MG63 (cell line): ENCODE measurements at places on chromosomes 7 and 10. TPM values are rescaled to one million over a fixed set of nuclear protein-coding genes. Genes with fewer than 3 reads are reported as not detected.

The IQUB gene
- not detected in 2 replicates for total RNA-seq

The HPSE2 gene
- total RNA-seq = not detected in 2 replicates

The AGFG2 gene
- 5.8 and 10.2 TPM in 2 replicates for total RNA-seq

The ACSM6 gene
- total RNA-seq = not detected in 2 replicates

The FFAR4 gene
- total RNA-seq = 0.16 TPM in 1 of 2 replicates, not detected in the other

The YWHAG gene
- 74.2 and 95.2 TPM in 2 replicates for total RNA-seq

The SNX13 gene
- 8.6 and 33.8 TPM in 2 replicates for total RNA-seq

The SFTPA1 gene
- total RNA-seq = not detected in 2 replicates

The PLCE1 gene
- 1.5 and 3.9 TPM in 2 replicates for total RNA-seq

The IFIT1 gene
- total RNA-seq = 40.8 and 44.7 TPM in 2 replicates

GRCh38 chr7:78149787-78150186 is 351.2 kb downstream of the PHTF2 start:
- no peak for DNase-seq

DNA sequence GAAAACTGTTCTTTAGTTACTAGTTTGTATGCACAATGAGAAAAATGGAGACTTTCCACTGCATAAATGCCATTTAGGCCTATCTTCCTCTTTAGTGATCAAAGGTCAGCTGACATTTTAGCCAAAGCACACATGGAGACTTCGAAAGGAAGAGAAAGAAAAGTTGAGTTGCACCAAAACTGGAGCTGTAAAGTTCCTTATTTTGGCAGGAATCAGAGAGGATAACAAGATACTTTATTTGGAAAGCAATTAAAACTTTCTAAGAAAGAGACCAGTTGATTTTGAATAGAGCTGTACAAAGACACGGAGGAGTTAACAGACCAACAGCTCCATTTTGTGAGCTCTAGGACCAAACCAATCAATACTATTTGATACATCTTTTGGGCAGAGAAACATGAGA is 14.2 kb downstream of the ENTPD7 start:
- no peak for DNase-seq

DNA sequence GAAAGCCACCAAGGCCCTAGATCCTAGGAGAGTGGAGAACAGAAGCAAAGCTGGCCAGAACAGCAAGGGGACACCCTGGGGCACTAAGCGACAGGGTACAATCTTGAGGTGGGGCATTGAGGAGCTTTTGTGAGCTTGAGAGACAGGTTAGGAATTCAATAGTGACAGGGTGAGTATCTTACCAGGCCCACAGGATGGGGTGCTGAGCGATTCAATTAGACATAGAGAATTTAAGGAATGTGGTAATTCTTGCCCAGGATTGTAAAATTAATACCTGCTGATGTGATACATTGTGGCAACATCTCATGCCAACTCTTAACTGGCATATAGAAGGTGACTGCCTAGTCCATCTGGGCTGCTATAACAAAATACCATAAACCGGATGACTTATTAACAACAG is 14.0 kb downstream of the RBP3 start:
- no peak for DNase-seq

DNA sequence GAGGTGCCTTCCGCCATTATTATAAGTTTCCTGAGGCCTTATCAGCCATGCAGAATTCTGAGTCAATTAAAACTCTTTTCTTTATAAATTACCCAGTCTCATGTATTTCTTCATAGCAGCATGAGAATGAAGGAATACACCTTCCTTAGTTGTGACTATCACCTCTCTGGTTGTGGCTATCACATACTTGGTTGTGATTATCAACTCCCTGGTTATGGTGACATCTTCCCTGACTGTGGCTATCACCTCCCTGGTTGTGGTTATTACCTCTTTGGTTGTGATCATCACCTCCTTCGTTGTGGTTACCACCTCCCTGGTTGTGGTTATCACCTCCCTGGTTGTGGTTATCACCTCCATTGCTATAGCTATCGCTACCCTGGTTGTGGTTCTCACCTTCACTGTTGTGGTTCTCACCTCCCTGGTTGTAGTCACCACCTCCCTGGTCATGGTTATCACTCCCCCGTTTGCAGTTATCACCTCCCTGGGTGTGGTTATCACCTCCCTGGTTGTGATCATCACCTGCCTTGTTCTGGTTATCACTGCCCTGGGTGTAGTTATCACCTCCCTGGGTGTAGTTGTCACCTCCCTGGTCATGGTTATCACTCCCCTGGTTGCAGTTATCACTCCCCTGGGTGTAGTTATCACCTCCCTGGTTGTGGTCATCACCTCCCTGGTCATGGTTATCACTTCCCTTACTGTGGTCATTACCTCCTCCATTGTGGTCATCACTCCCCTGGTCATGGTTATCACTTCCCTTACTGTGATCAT is 105.9 kb downstream of the GPR26 start:
- no peak for DNase-seq

DNA sequence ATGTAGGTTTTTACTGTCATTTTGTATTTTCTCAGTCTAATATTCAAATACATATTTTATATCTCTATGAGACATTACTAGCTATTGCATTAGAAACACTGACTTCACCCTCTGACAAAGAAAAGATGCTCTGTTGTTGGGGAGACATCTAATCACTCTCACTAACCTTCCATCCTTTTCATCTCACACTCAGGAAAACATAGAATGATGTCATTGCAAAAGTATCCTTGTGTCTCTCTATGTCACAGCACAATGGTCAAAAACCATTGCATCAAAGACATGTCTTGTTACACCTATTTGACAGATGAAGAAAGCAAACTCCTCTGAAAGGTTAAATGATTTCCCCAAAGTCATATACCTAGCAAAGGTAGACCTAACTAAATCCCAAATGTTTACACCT is 231.3 kb upstream of the PTN start:
- no peak for DNase-seq

DNA sequence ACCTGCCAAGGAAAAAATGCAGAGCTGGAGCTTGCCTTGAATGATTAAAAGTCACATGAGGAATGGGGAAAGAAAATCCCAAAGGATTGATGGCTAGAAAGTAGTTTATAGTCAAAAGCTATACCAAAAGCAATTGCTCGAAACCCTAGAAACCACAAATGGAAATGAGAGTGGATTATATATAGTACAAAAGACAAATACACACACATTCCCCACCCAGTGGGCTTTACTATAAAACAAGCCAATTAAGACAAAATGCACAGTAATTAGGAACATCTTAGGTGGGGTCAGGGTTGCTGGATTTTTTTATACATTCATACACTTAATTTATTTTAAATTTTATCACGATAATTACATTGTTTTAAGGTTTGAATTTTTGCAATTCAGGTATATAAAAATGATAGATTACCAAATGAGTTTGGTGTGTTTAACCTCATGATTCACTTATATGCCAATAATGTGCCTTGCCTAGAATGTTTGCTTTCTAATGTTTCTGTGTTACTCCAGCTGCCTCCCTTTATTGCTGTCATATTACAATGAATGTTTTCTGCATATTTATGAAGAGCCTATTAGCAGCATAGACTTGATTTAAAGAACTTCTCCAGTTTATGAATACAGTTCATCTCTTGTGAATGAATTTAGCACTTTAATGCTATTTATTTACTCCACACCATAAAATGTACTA is 421.3 kb downstream of the EXOC4 start:
- DNase-seq = no peak

DNA sequence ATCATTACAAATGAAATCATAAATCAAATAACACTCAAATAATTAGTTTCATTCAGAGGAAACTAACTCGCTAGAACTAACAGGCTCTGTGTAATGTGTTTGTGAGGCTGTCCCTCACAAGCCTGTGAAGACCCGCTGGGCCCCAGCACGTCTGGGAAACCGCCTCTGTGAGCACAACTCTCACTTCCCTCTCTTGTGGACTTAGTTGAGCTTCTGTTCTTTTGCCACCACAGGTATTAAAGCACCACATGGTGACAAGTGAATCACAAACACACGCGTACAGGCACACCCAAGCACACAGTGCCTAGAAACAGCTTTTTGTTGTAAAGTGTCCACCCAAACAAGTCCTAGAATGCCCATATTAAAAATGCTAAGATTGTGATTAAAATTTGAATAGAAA is 51.0 kb downstream of the ZNF777 start:
- DNase-seq = no peak

- DNase-seq = no peak
These were observed 7.8 kb downstream of the AP5Z1 start for GRCh38 chr7:4783292-4783652.

DNA sequence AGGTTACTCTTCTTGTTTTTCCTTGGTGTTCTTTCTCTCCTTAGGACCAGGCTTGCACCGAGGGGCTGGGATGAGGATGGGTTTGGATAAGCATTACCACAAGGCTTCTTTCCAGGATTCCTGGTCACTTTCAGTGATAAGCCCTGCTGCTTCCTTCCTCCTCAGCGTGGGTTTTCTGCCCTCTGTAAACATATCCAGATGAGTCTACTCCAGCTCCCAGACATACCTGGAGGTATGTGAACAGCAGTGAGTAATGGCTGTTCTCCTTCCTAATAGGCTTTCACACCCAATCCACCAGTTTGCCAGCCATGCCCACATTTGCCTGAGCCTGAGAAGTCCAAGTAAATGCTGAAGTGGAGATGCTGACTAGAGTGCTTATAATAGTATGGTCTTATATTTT is 229.8 kb upstream of the YAE1 start:
- DNase-seq = no peak

GRCh38 chr10:16905320-16905719 is 88.1 kb upstream of the RSU1 start:
- DNase-seq = no peak

- DNase-seq = no peak
These were observed 56.2 kb downstream of the COL17A1 start for GRCh38 chr10:104029521-104029860.

GRCh38 chr7:65744406-65744805 is 128.5 kb upstream of the VKORC1L1 start:
- DNase-seq = no peak

- no peak for DNase-seq
These were observed 94.8 kb upstream of the KCNMA1 start for GRCh38 chr10:77732213-77733003.

DNA sequence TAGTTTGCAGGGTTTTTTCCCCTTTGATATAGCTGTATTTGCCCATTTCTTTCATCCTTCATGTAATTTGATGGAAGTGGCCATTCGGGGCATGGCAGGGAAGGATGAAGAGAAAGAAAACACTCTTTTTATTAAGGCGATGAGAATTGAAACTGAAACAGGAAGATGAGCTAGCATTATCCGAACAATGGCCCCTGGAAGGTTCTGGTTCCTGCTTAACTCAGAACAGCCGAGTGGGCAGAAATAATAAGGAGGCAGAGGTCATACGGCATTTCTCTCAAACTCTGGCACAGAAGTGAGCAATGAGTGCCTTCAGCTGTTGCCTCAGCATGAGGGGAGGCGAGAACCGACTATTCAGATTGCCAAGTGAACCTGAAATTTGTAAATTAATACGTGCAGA is 113.2 kb upstream of the MYO3A start:
- DNase-seq = no peak

GRCh38 chr7:150801242-150801945 is 825 bp downstream of the TMEM176A start:
- no peak for DNase-seq

DNA sequence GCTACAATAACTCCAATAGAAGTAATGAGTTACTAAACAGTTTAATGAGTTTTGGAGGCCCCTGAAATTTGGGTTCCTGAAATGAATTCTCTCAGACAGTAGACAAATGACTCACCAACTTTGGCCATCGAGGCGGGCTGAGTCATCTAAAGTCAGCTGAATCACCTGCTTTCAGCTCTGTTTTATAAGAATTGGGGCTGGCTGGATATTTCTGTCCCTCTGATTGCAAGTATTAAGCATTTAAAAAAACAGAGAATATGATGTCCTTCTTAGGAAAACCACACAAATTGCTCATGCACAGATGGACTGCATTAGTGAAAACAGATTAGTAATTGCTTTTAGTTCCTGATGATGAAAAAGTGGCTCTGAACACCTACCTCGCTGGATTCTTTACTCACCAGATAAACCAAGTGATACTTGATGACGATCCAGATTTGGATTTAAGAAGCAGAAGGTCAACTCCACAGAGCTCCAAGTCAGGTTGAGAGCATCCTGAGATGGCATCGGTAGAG is 59.1 kb downstream of the ZNF365 start:
- DNase-seq = peak; percentile 88

DNA sequence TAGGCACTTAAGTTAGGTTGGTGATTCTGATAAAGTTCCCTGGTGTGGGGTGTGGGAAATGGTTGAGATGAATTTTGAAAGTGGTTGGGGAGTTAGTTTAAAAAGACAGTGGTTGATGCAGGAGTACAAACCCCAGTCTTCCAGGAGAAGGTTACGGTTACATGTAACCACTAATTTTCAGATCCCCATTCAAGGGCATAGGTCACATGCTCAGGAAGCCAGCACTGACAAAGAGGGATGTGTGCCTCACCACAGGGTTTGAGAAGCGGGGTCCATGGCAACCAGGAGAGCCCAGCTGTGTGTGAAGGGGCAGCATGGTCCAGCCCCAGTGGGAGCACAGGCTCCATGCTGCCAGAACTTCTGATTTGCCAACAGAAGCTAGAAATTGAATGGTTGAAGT is 144.2 kb downstream of the MDFIC start:
- no peak for DNase-seq
